Femur (tissue), 1 donor: ENCODE measurements at places on chromosomes 12 and 14.

GRCh38 chr12:52125476-52125900, 46.0 kb downstream of the SMIM41 start:
- DNase-seq, result no peak

DNA sequence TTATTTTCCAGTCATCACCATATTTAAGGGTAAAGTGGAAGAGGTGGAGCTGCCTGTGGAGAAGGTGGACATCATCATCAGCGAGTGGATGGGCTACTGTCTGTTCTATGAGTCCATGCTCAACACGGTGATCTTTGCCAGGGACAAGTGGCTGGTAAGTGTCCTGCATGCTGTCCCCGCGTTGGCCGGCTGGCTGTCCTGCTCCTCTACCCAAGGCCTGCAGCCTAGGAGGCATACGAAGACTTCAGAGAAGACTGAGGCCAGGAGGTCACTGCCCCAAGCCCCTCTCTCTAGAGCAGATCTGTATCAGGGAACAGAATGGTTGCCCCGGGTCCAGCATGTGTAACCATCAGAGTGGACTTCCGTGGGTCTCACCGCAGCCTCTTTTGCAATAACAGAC, 77.7 kb downstream of the PRMT8 start:
- DNase-seq, result no peak

DNA sequence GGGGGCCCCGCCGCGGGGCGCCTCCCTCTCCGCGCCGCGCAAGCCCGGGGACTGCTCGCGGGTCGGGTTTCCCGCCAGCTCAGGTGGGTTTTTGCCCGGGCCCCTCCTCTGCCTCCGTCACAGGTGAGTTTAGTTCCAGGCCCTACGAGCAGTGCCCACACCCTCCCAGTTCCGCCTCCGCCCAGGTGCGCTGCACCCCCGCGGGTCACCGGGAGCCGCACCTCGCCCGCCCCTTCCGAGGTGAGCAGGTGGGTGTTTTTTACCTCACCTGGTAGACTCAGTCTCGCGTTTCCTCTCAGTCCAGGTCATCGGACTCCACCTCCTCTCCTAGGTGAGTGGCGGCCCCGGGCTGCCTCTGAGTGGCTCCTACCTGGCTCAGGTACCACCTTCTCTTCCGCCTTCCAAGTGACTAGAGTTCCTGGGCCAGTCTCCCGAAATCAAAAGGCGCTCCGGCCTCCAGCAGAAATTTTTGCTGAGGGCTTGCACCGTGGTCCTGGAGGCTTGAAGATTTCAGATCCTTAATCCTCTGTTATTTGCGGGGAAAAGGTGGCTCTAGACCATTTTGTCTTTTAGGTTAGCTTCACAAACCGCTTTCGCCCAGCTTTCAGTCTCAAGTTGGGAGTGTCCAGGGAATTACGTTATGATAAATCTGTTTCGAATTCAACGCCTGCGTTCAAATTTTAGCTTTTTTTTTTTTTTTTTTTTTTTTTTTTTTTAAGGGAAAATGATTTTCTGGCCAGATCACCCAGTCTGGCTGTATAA, at the start of gene TMEM30B:
TMEM30B (minus strand) TSS at position 153 of the 762 bp plus-strand sequence. CDS start 191 bp downstream, outside the sequence.
- DNase-seq, result peak; percentile 37

- no peak for DNase-seq
These were observed 235.7 kb downstream of the TTC8 start for GRCh38 chr14:89060191-89060590.

GRCh38 chr14:84544486-84545131, 985.3 kb upstream of the FLRT2 start:
- no peak for DNase-seq

- no peak for DNase-seq
These were observed 899 bp upstream of the COL2A1 start for GRCh38 chr12:48005001-48005749.

GRCh38 chr14:64726585-64726890, 22.3 kb downstream of the PLEKHG3 start:
- DNase-seq, result no peak

- no peak for DNase-seq
These were observed 8.1 kb upstream of the RIMKLB start for GRCh38 chr12:8689681-8690080.

DNA sequence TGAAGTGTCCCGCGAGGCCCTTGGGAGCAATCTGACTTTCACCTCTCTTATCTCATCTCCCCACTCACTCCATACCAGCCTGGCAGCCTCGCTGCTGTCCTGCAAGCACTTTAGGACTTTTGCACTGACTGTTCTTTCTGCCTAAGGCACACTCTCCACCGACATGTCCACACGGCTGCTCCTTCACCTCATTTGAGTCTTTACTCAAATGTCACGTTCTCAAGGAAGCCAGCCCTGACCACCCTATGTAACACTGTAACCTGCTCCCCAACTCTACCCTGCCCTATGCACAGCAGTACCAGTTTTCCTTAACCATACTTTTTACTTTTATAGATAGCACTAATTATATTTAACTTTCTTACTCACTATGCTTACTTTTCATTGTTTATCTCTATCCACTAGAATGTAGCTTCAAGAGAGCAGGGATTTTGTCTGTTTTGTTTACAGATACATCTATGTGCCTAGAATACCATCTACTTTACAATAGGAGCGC, 32.0 kb downstream of the PRKD1 start:
- no peak for DNase-seq
